Breast epithelium (tissue), 4 donors: ENCODE measurements at places on chromosomes 11 and 22. TPM values are rescaled to one million over a fixed set of nuclear protein-coding genes. Genes with fewer than 3 reads are reported as not detected.
A peak's percentile ranks its signal among the peaks of the same experiment; 100 is the strongest.

Gene OR8D4
- total RNA-seq: not detected

Gene MPPED2
- 8.5 TPM for total RNA-seq

Gene NECTIN1
- 6.6 TPM for total RNA-seq

Gene MPZL2
- total RNA-seq: 4.6 TPM

- no peak overlapping the region for H3K4me3 ChIP-seq
- no peak for DNase-seq
- no peaks in the 10 kb centered on the region for H3K36me3 ChIP-seq
- H3K4me1 ChIP-seq: no peaks in the 10 kb centered on the region
- no peaks in the 10 kb centered on the region for H3K27me3 ChIP-seq
Observed at GRCh38 chr22:17814830-17815229, 40.6 kb upstream of the BID start.

- H3K27me3 ChIP-seq: no peaks in the 10 kb centered on the region
- no peaks in the 10 kb centered on the region for H3K36me3 ChIP-seq
- H3K4me1 ChIP-seq: peaks cover 2% of the 10 kb centered on the region
- no peak overlapping the region for H3K4me3 ChIP-seq
Observed at GRCh38 chr11:96185220-96185768, 157.7 kb downstream of the MAML2 start.

GRCh38 chr22:20463324-20464095 lies 25.9 kb upstream of the SCARF2 start:
- H3K4me3 ChIP-seq: no peak overlapping the region
- H3K36me3 ChIP-seq: no peaks in the 10 kb centered on the region
- DNase-seq: no peak
- H3K4me1 ChIP-seq: no peaks in the 10 kb centered on the region
- peak overlapping the region; percentile 63 for H3K27ac ChIP-seq

- no peak overlapping the region for H3K27ac ChIP-seq
- DNase-seq: no peak
- H3K4me3 ChIP-seq: no peak overlapping the region
- H3K27me3 ChIP-seq: no peaks in the 10 kb centered on the region
- H3K36me3 ChIP-seq: no peaks in the 10 kb centered on the region
Observed at GRCh38 chr11:86108890-86109638, 40.2 kb upstream of the PICALM start.

- peak; percentile 81 for DNase-seq
- H3K27me3 ChIP-seq: peaks cover 25% of the 10 kb centered on the region
- no peaks in the 10 kb centered on the region for H3K36me3 ChIP-seq
- peak overlapping the region; percentile 66 for H3K4me3 ChIP-seq
- no peaks in the 10 kb centered on the region for H3K4me1 ChIP-seq
Observed at GRCh38 chr11:124875943-124876817, 10.9 kb downstream of the ROBO3 start.

- DNase-seq: no peak
- H3K4me1 ChIP-seq: no peaks in the 10 kb centered on the region
- H3K27me3 ChIP-seq: no peaks in the 10 kb centered on the region
- no peak overlapping the region for H3K4me3 ChIP-seq
Observed at GRCh38 chr22:31954535-31955523, 10.5 kb downstream of the YWHAH start.

DNA sequence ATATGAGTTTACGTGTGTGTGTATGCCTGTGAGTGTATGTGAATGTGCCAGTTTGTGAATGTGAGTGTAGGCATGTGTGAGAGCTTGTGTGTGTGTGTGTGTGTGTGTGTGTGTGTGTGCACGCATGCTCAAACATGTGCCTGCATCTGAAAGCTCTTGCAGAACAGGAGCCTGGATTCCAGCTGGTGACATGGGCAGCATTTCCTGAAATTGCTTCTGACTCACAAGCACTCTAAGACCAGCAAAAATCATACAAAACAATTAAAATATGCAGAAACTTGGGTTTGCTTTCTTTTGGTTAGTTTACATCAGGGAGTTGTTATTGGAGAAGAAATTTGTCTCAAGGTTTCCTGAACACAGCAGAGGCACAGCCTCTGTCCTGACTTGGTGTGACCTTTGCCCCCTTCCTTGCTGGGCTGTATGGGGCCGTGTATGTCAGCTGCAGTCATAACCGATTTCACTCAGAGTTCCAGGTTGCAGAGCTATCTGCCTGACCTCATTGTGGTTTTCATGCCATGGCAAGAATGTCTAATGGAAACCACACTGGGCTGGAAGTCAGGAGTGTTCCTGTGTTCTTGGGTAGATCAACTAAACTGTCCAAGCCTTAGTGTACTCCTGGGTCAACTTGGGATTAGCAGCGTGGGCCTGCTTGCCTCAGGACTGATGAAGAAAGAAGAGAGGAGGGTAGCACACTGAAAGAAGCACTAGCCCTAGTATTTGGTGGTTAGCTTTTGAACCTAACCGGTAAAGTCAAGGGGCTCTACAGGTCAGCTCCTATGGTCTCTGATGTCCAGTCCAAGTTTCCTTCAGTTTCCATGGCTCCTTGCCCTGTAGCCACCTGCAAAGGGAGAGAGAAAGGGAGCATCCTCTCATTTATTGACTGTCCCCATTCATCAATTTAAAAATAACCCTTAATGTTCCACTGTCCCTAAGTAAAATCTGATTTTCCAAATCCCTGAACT lies 143.7 kb downstream of the SNX19 start:
- H3K4me3 ChIP-seq: no peak overlapping the region
- H3K27ac ChIP-seq: peak overlapping the region; percentile 82
- H3K4me1 ChIP-seq: peaks cover 6% of the 10 kb centered on the region
- H3K36me3 ChIP-seq: no peaks in the 10 kb centered on the region
- H3K27me3 ChIP-seq: no peaks in the 10 kb centered on the region

- no peaks in the 10 kb centered on the region for H3K36me3 ChIP-seq
- H3K27ac ChIP-seq: no peak overlapping the region
- DNase-seq: peak; percentile 12
- H3K27me3 ChIP-seq: no peaks in the 10 kb centered on the region
Observed at GRCh38 chr22:49306632-49307480, 520.8 kb downstream of the BRD1 start.

- no peaks in the 10 kb centered on the region for H3K36me3 ChIP-seq
- no peak overlapping the region for H3K4me3 ChIP-seq
- peaks cover 9% of the 10 kb centered on the region for H3K4me1 ChIP-seq
- DNase-seq: no peak
- peaks cover 55% of the 10 kb centered on the region for H3K27me3 ChIP-seq
Observed at GRCh38 chr22:41916745-41917358, 2.0 kb upstream of the SHISA8 start.

- no peak overlapping the region for H3K27ac ChIP-seq
- no peaks in the 10 kb centered on the region for H3K4me1 ChIP-seq
- H3K27me3 ChIP-seq: no peaks in the 10 kb centered on the region
- DNase-seq: no peak
Observed at GRCh38 chr22:20034143-20034542, 13.2 kb downstream of the TANGO2 start.

- no peak for DNase-seq
- no peak overlapping the region for H3K27ac ChIP-seq
- H3K36me3 ChIP-seq: no peaks in the 10 kb centered on the region
- H3K4me3 ChIP-seq: no peak overlapping the region
Observed at GRCh38 chr22:48661984-48662383, 1165.7 kb downstream of the BRD1 start.

DNA sequence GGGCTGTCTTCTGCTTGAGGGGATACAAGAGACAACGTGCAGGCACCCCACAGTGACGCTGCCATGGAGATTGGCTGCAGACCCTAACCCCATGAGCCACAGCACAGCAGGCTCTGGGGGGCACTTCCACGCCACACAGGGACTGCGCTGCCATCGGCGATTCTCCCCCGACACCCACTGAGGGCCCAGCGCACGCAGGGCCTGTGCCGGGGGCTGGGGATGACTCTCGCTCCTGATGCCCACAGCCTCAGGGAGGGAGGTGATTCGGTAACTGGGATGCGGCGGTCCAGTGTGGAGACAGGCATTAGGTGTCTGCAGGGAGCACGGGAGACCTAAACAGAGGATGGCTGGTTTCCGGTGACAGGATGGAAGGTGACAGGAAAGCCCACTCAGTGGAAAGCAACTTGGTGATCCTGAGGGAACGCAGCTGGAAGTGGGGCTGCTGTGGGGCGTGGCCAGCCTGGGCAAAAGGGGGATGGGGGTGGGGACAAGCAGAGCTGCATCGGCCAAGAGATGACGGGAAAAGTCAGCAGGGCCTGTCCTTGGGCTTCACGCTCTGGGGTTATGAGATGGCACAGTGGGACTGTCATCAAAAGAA lies 37.7 kb downstream of the EFCAB6 start:
- H3K4me1 ChIP-seq: no peaks in the 10 kb centered on the region
- no peak overlapping the region for H3K4me3 ChIP-seq
- H3K27ac ChIP-seq: no peak overlapping the region
- H3K27me3 ChIP-seq: no peaks in the 10 kb centered on the region

DNA sequence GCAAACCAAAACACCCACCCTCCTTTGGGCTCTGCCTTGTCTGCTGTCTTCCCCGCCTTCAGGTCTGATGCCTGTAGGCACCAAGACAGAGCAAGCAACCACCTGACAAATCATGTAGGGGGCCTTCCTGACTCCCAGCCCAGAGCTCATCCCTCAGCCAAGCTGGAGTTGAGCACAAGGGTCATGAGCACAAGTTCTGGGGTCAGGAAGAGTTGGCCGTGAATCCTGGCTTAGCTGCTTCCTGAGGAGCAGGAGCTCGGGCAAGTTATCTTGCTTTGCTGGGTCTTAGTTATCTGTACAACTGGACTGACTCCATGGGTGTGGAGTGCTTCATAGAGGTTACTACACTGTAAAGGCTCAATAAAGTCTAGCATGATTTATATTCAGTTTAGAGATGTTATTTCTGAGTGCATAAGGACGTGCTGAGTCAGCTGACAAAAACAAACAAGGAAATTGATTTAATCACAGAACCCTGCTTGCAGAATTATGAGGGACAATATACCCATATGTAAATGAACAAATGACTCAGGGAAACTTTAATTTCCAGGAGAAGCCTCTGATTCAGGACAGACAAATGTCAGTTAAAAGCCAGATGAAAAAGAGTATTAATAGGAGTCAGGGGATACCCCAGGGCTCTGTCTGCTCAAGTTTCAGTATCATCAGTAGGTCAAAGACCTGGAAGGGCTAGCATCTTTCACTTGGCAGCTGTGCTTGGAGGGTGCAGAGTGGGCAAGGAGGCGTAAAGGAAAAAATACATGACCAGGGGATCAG lies 15.0 kb upstream of the APOA1 start:
- no peak overlapping the region for H3K27ac ChIP-seq
- H3K4me1 ChIP-seq: no peaks in the 10 kb centered on the region
- DNase-seq: no peak
- H3K36me3 ChIP-seq: no peaks in the 10 kb centered on the region
- no peaks in the 10 kb centered on the region for H3K27me3 ChIP-seq

DNA sequence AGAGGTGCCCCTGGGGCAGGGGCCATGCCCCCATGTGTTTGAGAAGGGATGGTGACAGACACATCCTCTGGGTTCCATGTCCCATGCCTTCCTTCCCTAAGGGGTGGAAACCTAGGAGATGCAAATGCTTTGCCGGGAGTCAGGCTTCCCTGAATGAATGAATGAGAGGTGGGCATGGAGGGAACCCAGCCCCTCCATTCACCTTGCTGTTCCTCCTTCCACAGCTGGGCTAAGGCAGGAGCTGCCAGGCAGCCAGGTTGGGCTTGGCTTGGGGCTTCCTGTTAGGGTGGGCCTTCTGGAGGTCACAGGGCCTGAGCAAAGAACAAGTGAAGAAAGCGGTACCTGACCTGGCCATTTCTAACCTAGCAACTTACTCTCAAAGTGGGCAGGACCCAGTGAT lies 926 bp downstream of the POU2F3 start:
- no peak for DNase-seq
- peaks cover 16% of the 10 kb centered on the region for H3K4me1 ChIP-seq
- peak overlapping the region; percentile 80 for H3K27ac ChIP-seq

DNA sequence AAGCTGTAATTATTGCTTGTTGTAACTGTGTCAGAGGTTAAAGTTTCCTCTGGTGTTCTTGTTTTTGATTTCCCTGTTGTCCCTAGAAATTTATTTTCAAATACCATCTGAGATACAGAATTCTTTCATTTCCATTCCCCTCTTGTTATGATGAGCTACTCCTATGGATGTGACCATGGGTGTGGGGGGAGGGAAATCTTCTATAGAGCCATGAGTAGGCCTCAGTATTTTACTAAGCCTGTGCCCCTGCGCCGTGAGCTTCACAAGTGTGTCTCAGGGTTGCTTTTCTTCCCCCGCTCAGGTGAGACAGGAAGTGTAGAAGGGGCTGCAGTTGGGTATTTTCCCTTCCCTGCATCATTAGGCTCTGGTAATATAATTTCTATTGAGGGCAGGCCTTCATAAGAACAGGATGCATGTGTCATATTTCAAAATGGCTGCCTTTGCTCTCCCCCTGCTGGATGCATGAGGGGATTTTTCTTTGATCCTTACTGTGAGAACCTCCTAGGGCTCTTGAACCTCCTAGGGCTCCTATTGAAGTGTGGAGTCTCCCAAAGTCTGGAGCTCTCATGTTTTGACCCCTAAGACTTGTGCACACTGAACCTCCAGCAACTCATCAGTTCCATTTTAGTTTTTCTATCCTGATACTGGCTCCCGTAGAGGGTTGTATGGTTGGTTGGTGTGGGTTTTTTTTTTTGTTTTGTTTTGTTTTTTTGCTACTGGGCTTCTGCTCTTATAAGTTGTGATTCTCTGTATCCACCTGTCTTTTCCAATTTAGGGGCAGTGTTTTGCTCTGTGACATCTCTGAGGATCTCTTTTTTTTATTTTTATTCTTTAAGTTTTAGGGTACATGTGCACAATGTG lies 658.2 kb downstream of the NTM start:
- no peaks in the 10 kb centered on the region for H3K4me1 ChIP-seq
- H3K27ac ChIP-seq: no peak overlapping the region
- no peak for DNase-seq

DNA sequence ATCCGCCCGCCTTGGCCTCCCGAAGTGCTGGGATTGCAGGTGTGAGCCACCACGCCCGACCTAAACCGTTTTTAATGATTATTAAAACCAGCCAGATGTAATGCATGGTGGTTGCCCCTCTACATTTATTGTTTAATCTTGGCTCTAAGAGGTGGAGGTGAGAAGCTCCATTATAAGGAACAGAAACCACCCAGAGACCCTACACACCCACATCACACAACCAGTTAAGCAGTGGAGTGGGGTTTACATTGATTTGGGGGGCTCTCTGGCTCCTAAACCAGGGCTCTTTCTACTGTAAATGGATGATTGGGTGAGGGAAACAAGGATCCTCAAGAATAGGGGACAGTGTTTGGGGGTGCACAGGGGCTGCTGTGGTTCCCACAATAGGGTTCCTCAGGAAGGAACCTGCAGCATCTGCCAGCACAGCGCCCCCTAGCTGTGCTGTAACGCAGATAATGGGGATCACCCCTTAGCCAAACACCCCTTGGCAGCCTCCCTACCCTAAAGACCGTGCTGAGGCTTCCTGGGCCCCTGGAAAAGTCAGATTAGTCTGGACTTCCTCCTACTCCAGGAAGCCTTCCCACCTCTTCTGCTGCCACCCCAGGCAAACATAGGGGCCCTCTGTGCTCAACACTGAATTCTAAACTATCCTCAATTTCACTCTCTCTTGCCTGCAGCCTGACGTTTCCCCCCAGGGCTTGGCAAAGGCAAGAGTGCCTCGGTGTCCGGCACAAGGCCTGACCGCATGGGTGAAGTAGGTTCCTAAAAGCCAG lies 2.4 kb downstream of the MPST start:
- peaks cover 15% of the 10 kb centered on the region for H3K4me1 ChIP-seq
- no peak overlapping the region for H3K27ac ChIP-seq
- H3K27me3 ChIP-seq: no peaks in the 10 kb centered on the region
- no peak for DNase-seq
- H3K36me3 ChIP-seq: no peaks in the 10 kb centered on the region
